OCI-M1 (cell line): ENCODE measurements at places on chromosomes 2 and 18.

- DNase-seq, result peak; percentile 87
These were observed 76.7 kb downstream of the TGIF1 start for GRCh38 chr18:3526421-3527354.

DNA sequence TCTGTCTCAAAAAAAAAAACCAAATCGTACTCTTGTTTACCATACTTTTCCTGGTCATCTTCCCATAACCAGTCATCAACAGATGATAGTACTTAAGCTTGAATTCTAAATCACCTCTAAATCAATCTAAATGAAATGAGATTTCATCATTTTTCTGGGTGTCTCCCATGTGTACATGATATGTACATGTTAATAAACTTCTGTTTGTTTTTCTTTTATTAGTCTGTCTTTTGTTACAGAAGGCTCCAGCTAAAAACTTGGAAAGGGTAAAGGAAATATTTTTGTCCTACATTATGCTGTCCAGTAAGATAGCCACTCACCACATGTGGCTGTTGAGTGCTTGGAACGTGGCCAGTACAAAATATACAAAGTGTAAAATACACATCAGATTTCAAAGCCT, 78.7 kb upstream of the MSH6 start:
- no peak for DNase-seq

DNA sequence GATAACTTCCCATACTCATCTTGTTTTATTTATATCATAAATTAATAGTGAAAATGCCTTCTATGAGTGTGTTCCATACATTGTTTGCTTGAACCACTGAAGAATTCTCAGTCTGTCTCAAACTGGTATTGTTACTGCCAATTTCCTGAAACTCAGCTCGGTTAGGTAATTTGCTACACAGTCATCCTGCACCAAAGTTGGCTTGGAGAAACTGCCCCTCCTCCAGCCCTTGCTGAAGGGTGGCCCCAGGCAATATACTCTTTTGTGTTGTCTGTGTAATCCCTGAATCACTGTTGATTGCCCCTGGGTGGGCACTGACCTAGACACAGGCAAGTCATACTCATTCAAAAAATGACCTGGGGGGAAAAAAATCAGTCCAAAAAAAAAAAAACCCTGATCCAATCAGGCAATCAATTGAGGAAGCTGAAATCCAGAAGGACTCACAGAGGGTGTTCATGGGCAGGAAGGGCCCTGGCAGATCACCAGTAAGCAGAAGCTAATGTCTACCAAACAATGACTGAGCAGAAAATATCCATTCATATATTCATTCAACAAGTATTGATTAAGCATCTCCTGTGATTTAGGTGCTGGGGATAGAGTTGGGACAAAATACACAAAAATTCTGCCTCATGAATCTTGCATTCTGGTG, 3.8 kb upstream of the SESTD1 start:
- DNase-seq, result peak; percentile 82

GRCh38 chr2:37713258-37713700, 41.8 kb upstream of the CDC42EP3 start:
- DNase-seq, result peak; percentile 93

DNA sequence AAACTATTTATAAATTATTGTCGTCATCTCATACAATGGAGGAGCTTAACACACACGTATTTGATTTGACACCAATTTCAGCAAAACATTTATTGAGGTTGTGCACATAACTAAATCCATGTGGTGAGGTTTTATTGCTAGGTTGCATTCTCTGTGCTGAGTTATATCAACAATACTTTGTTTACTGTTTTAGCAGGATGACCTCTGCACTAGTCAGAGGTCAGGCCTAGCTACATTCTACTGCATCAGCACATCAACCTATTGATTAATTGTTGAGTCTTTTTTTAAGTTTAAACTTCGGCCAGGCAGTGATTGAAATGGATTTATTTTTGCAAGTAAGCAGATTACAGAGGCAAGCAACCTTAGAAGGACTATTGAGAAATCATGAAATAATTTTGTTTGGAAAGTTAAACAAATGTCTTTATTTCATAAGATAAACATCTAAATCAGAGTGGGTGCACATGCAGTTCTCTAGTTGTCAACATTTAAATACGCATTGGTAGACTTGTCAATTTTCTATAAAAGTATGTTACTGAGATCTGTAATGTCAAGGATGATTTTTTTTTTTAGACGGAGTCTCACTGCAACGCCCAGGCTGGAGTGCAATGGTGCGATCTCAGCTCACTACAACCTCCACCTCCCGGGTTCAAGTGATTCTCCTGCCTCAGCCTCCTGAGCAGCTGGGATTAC, 75.2 kb upstream of the CD28 start:
- no peak for DNase-seq

- DNase-seq, result no peak
These were observed 57.7 kb downstream of the CD28 start for GRCh38 chr2:203763938-203764664.

DNA sequence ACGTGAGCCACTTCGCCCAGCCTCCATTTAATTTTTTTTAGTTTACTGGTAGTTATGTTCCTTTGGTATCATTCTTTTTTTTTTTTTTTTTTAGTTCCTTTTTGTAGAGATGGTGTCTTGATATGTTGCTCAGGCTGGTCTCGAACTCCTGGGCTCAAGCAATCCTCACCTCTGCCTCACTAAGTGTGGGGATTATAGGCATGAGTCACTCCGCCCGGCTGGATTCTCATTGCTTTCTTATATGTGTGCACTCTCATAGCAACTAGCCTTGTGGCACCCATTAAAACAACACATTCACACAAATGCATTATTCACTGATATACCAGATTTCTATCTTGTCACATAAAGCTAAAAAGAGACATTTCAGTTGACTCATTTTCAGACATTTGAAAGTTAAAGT, 4.2 kb downstream of the TTC27 start:
- peak; percentile 22 for DNase-seq

DNA sequence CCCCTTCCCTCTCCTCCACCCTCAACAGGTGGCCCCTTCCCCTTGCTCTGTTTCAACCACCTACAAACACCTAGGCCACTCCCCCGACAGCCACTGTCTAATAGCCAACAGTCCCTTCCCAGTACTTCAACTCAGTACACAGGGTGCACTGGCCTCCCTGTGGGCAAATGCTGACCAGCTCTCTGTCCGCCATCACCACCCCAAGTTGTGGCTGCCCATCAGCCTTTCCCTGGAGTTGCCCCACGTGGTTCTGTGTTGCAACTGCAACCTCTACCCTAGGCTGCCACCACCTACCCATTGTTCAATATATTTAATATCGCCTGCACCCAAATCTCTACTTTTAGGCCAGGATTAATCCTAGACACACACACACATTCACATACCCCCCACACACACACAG, 173.5 kb downstream of the MREG start:
- DNase-seq, result no peak

- no peak for DNase-seq
These were observed 313.8 kb downstream of the RIT2 start for GRCh38 chr18:42801706-42802105.

GRCh38 chr2:26672112-26672817, 20.3 kb upstream of the KCNK3 start:
- DNase-seq, result no peak

DNA sequence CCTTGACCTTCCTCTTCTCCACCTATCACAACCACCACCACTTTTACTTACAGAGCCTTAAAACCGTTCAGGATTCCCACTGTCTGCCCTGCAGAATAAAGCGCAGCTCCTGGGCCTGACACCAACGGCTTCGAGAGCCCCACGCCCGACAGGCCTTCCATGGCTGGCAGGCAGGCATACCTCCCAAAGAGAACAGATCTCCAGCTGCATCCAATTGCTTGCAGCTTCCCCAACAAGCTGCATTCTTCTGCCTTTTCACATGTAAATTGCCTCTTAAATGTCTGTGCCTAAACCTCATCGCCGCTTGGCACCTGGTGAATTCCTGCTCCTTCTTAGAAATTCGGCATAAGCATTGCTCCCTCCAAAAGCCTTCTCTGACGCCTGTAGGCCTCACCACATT, 31.5 kb upstream of the FAM124B start:
- no peak for DNase-seq

DNA sequence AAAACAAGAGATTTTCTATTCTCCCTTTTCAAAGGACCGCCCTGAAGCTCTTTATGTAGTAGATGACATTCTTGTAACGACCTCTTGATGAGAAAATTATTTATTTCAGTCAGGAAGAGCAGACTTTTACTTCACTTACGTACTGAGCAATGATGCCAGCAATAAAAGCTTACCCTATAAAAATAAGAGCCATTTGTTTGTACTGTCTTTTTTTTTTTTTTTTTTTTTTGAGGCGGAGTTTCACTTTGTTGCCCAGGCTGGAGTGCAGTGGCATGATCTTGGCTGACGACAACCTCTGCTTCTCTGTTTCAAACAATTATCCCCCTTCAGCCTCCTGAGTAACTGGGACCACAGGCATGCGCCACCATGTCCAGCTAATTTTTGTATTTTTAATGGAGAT, 39.2 kb downstream of the CRIM1 start:
- no peak for DNase-seq
